ENCODE measurements at places on chromosomes 12 and 14. TPM values are rescaled to one million over a fixed set of nuclear protein-coding genes. Genes with fewer than 3 reads are reported as not detected.

CLEC4D gene
- not detected for total RNA-seq

GLT1D1 gene
- total RNA-seq: not detected

ERP27 gene
- not detected for total RNA-seq

CCDC198 gene
- total RNA-seq: 2.9 TPM

SIRT4 gene
- total RNA-seq: 0.88 TPM

KRT81 gene
- total RNA-seq: 4,015 TPM

CIDEB gene
- 0.35 TPM for total RNA-seq

KRT78 gene
- not detected for total RNA-seq

Data from A549 treated with CORT108297 at 1 μM for 4 hours (cell line).